Globus pallidus (tissue), 1 donor: ENCODE measurements at places on chromosomes 4 and X.

- DNase-seq = no peak
Measured at GRCh38 chrX:38839944-38840343, 38.7 kb downstream of the MID1IP1 start.

- no peak for DNase-seq
Measured at GRCh38 chr4:162485486-162485885, 321.7 kb upstream of the FSTL5 start.

DNA sequence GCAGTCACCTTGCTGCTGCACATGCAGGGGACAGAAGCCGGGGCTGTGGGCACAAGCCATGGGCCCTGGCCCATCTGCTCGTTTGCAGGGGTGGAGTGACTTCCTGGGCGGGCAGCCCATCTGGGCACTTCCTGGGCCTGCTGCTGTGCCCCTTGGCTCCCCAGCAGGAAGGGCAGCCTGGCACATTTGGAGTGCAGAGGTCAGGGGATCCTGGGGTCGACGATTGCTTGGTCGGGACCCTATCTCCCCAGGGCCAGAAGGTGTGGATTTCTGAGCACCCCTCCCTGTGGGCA is 10.9 kb upstream of the MXD4 start:
- DNase-seq = no peak

DNA sequence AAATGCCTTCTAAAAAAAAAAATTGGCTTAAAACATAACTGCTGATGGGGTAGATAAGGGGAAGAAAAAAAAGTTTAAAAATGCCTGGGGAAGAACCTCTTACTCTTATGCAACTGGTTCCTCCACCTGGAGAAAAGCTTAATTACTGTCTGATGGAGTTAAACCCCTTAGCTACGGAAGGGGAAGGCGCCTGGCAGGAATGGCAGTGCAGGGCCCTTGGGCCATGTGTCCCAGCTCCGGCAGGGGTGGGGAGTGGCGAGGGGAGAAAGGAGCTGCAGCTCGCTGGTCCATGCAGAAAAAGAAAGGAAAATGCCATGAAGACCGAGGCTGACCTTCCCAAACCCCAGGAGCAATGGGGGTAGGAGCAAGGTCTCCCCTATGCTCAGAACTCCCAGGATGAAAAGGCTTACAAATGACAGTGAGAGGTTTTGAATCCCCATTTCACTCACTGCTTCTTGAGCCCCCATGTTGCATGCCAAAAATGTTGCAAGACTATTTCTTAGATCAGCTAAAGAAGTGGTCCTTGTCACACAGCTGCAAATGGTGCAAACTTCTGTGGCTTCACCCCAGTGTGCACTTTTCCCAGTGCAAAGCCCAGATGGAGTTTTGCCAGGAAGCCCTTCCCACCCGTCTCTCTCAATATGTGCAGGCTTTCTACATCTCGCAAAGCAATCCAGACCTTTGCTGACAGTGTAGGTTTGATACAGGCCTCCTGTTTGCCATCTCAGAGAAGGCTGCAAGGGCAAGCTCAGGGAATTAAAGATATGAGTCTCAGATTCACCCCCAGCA is 204.8 kb upstream of the CT83 start:
- no peak for DNase-seq

DNA sequence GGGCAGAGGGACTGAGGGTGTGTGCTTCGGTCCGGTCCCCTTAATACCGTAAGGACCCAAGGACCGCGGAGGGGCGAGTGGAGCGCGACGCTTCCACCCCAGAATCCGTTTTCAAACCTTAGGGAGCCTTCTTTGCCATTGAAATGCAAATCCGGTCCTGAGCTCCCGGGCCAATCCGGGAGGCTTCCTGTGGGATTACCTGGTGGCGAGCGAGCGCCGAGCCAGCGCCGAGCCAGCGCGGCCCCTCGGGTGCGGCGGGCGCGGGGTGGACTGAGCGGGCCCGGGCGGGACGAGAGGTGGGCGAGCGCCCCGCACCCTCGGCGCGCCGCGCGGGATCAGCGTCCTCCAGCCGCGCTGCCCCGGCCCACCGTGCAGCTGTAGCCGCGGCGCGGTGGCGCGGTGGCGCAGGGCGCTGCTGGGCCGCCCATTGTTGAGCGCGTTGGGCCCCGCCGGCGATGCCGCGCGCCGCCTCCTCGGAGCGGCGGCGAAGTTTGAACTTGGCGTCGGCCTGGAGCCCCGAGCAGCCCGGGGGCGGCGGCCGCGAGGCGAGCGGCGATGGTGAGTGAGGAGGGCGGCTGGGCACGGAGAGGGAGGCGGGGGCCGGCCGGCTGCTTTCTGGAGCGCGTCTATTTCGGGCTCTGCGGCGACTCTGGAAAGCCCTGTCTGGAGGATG is 208.7 kb downstream of the SOWAHB start:
- no peak for DNase-seq

DNA sequence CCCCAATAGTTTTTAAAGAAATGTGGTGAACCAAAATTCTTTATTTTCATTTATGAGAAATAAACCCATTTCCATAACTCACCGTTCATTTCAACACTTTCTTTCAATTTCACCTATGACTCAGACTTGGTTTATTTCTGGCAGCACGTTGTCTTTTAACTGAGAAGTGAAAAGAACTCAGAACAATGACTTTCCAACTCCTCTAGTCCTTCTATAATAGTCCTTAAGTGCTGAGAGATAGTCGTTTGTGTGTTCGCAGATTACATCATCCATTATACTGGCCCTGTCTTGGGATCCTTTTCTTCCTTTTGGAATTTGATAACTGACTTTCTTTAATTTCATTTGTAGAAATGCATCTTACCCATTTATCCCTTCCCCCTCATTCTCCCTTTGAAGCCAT is 113.6 kb downstream of the GLUD2 start:
- DNase-seq = no peak

GRCh38 chr4:7169134-7169533 is 23.2 kb upstream of the SORCS2 start:
- no peak for DNase-seq

- DNase-seq = no peak
Measured at GRCh38 chrX:12885508-12885907, 18.6 kb downstream of the TLR7 start.

- DNase-seq = no peak
Measured at GRCh38 chrX:148947399-148947975, 447.1 kb downstream of the AFF2 start.

DNA sequence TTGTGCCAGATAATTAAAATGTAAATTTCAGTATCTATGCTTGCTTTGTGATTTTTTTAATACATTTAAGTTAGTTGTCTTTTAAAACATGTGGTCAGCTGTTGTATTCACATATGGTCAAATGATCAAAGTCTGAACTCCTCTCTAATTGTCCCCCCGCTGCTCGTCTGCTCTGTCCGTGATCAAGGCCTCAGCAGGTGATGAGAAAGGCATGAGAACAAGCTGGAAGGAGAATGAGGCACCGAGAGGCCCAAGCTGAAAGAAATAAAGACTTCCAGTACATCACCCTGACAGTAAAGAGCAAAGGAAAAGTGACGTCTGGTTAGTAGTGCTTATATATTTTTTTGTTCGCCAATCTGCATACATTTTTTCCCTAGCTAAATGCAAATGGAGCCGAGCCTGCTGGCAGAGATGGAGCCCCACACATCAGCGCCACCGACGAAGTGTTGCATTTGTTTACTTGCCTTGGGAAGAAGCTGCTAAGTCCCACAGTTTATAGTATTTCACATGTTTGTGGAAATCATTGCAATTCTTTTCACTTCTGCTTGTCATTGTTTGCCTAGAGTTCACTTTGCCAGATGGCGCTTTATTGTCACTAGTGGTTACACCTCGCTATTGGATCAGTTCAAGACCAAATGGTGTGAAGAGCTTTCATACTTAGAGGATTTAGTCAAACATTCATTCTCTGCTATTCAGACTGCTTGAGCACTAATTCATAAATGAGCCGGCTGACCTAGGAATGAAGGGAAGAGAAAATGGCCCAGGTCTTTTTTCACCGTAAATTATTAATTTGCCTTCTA is 181.5 kb downstream of the ZIC3 start:
- no peak for DNase-seq

DNA sequence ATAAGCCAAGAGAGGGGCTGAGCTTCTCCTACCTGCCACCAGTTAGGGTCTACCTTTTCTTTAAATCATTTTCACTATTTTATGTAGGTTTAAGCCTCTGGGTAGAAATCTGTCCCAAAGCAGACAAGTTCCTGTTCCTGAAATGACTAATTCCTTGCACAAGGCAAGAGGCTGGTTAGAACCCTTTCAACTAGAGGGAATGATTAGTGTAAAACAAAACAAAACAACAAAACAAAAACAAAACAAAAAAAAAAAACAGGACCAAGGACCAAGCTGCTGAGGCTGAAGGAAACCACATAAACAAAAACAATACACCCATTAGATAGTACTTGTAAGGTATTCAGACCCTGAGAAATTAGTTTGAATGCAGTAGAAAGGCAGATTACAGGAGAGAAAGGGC is 62.7 kb downstream of the MAML3 start:
- DNase-seq = no peak

GRCh38 chrX:124736553-124737270 is 390.3 kb downstream of the SH2D1A start:
- no peak for DNase-seq

GRCh38 chrX:129984111-129984958 is 1.9 kb downstream of the BCORL1 start:
- DNase-seq = no peak

- no peak for DNase-seq
Measured at GRCh38 chr4:109890076-109890475, 22.6 kb upstream of the EGF start.
